ENCODE measurements at places on chromosomes 1 and 21. TPM values are rescaled to one million over a fixed set of nuclear protein-coding genes. Genes with fewer than 3 reads are reported as not detected.

The SCNM1 gene
- total RNA-seq: 42.6 TPM

DNA sequence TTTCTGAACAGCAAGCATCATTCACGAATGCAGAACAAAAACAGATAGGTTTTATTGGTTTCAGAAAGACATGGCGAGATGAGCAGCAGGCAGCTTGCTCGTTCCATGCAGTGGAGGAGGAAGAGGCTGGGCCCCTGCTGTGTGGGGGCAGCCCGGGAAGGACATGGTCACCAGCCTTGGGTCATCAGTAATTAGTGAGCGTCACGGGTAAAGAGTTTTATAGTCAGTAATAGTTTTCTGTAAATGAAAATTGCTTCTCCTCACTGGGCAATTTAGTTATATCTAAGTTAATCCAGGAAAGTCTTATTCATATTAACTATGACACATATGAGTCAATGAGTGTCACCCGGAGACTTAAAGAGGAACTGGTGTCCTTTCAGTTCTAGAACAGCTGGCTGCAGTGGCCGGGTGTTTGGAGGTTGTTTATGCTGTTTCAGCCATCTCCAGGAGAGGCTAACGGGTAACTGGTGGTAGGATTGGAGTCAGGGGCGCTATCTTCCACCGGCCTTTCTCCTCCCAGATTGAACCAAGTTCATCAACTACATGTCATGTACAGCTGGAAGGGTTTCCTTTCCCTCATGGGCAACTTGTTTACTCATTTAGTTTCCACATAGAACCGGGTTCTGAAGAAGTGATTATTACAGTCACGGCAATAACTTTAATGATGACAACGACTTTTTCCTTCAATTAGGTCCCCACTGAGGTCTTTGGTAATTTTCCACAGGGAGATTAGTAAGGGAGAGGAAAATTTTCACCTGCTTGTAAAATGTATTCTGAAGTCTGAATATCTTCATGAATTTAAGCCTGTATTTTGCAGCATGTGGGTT lies 34.6 kb upstream of the SLC45A1 start:
- no peak for DNase-seq

The F13B gene
- total RNA-seq: not detected

The FCRL6 gene
- not detected for total RNA-seq

The VSIG8 gene
- total RNA-seq: not detected

DNA sequence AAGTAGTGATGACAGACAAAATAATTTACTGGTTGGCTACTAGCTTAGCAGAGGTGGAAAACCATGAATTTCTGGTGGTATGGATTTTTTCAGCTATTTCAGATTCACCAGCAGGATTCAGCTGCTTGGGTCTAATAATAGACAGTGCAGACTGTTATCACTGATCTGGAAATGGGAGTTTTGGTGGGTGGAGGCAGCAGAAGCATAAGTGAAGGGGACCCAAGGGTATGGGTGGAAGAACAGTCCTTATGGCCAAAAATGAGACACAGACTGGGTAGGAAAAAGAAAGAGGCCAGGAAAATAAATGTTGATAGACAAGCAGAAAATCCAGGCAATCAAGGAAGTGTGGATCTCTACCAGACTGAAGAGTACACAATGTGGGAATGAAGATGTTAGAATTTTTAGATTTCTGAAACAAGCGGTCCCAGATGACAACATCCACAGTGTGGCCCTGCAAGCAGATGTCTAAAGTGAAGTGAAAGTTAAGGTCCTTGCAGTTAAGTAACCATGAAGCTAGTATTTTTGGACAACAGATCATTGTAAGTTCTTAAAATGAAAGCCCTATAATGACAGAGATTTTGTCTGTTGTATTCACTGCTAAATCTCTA lies 24.7 kb downstream of the LYST start:
- DNase-seq: no peak

DNA sequence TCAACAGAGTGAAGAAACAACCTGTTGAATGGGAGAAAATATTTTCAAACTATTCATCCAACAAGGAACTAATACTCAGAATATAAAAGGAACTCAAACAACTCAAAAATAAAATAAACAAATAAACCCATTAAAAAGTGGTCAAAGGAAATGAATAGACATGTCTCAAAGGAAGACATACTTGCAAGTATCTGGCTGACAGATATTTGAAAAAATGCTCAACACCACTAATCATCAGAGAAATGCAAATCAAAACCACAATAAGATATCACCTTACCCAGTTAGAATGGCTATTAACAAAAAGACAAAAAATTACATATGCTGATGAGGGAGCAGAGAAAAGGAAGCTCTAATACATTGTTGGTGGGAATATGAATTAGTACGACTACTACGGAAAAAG lies 38.2 kb downstream of the TNFSF4 start:
- DNase-seq: no peak

DNA sequence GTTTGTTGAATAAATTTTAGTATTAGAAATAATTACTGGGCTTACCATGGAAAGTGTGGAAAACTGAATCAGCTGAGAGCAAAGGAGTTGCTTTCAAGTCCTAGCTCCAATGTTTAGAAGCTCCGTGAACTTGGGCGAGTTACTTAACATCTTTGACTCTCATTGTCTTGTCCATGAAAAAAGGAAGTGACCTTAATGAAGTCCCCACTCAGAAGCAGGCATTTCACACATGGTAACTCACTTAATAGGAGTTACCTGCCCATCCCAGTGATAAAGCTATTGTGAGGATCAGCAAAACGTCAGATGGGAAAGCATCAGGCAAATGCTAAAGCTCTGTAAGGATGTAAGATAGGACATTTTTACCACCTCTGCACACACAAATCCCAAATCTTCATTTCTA lies 34.0 kb upstream of the GADD45A start:
- DNase-seq: no peak

The SPATA45 gene
- total RNA-seq: not detected

GRCh38 chr1:21913258-21913657 lies 23.9 kb downstream of the HSPG2 start:
- DNase-seq: no peak

The NBPF4 gene
- total RNA-seq: not detected

DNA sequence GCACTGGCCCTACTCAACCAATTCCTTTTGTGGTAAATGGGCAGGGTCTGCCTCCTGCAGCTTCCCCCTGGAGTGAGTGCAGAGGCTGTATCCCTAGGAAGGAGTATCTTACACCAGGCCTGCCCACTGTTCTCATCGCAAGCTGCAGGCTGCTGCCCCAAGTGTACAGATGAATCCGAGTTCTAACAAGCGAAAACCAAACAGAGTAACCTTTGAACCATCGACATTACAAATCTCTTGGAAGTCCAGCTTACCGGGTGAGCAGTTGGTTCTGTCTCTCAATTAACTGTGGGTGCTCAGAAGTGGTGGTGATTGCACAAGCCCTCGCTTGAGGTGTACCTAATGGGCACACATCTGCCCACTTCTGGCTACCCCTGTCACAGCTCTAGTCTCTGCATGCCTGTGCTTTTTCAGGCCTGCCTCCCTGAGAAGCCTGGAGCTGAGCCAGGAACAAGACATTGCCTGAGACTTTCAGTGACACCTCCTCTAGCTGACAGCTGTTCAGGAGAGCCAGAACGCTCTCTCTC lies 22.7 kb downstream of the INAVA start:
- no peak for DNase-seq

GRCh38 chr1:159561497-159561896 lies 25.7 kb upstream of the OR10J5 start:
- DNase-seq: no peak

The AMY1B gene
- total RNA-seq: not detected

- DNase-seq: no peak
Observed at GRCh38 chr1:59908682-59909081, 17.9 kb downstream of the CYP2J2 start.

The KIF26B gene
- total RNA-seq: 4.0 TPM

DNA sequence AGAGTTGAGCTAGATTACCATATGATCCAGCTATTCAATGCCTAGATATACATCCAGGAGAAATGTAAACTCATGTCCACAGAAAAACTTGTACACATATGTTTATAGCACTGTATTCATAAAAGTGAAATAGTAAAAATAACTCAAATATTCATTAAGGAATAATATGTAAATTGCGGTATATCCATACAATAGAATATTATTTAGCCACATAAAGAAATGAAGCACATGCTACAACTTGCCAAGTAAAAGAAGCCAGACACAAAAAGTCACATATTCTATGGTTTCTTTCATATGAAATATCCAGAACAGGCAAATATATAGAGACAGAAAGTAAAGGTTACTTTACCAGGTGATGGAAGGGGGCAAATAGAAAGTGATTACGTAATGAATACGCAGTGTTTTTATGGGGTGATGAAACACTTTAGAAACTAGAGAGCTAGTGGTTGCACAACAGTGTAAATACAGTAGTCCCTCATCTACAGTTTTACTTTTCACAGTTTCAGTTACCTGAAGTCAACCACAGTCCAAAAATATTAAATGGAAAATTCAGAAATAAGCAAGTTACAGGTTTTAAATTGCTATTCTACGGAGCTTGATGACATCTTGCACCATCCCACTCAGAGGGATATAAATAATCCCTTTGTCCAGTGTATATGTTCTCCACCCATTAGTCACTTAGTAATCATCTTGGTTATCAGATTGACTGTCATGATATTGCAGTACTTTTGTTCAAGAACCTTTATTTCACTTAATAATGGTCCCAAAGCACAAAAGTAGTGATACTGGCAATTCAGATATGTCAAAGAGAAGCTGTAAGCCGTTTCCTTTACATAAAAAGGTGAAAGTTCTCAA lies 62.3 kb downstream of the ZNF644 start:
- no peak for DNase-seq

The BCAN gene
- total RNA-seq: 0.24 TPM

DNA sequence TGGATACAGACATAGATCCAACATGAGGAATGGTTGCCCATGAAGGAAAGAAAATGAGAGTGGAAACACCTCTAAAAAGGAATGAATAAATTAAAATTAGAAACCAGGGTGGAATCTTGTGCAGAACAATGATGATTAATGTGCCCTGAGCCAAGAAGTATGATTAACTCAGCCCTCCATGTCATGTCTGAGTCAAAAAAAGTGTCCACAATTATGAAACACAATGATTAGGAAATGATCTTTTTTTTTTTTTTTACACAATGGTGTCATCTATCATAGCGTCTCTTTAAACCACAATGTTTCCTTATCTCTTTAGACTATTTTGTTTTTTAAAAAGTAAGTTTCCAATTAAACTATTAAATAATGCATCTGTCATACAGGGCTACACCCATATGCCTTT lies 78.9 kb upstream of the RAB4A start:
- DNase-seq: no peak

DNA sequence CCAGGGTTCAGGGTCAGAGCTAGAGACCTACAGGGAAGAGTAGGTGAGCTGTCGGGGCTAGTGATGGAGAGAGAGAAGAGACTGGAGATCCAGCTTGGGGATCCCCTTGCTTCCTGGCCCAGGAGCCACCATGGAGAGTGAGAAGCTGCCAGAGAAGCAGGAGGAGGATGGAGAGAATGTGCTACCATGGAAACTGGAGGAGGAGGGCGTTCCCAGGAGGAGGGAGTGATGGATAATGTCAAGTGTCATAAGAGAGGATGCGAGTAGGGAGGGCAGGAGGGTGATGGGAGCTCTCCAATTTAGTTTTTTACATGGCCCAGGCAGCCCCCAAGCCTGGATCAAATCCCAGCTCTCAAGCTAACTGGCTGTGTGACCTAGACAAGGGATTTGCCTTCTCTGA lies 46.5 kb upstream of the EPB41 start:
- DNase-seq: no peak

The CDC20 gene
- total RNA-seq: 15.2 TPM

The COL24A1 gene
- under 0.01 TPM for total RNA-seq

- DNase-seq: no peak
Observed at GRCh38 chr1:204154568-204155255, 2.9 kb upstream of the ETNK2 start.

DNA sequence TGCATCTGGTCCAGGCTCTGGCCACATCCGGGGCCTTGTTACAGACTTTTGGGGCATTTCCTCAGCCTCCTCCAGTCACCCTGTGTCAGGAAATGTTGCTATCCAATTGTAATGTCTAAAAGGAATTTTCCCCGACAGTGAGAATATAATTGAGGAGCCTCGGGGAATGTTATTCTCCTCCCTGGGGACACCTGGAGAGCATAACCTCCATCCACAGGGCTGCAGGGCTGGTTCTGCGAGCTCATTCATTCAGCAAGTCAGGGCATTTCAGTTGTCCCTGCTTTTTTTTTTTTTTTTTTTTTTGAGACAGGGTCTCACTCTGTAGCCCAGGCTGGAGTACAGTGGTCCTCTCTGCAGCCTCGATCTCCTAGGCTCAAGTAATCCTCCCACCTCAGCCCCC lies 72.6 kb downstream of the MDM4 start:
- no peak for DNase-seq

GRCh38 chr1:88441022-88441421 lies 243.1 kb upstream of the PKN2 start:
- DNase-seq: no peak

DNA sequence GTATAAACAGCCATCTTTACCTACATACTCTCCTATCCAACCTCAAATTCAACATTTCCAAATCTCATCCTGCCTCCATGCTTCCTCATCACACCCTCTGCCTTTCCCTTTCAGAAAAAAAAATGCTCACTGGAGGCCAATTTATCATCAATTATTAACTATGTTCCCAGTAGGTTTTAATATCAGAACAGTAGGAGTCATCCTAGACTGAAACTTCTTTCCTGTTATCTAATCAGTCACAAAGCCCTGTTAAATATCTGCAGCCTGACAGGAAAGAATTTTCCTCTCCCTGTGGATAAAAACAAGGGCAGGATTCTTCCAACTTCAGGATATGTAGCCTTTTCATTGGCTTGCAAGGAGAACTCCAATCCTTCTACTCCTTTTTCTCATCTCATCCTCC lies 28.4 kb downstream of the EGLN1 start:
- no peak for DNase-seq

The DYNLT4 gene
- 1.4 TPM for total RNA-seq

GRCh38 chr1:64315402-64315801 lies 112.0 kb downstream of the UBE2U start:
- DNase-seq: no peak

DNA sequence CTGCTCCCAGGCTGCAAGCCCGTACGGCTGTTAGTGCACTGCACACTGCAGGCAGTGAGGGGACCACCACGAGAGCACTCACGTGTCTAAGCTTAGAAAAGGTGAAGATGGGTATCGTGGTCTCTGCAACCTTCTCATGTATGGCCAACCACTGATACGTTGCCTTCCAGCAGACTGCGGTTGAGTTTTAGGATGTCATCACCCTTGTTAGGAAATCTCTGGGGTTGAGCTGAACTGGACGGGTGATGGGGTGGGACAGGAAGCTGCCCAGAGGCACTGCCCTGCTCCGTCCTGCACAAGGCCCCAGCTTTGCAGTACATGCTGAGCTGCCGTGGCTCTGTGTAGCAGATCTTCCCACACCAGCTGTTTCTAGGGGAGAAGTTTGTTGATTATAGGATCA lies 43.3 kb downstream of the FAAP20 start:
- no peak for DNase-seq

GRCh38 chr1:67717876-67718275 lies 32.9 kb downstream of the GADD45A start:
- DNase-seq: no peak

- no peak for DNase-seq
Observed at GRCh38 chr1:247335882-247336281, 4.2 kb upstream of the ZNF496 start.

The MAGI3 gene
- 5.8 TPM for total RNA-seq

- no peak for DNase-seq
Observed at GRCh38 chr1:179516976-179517705, 58.6 kb downstream of the NPHS2 start.
